ENCODE measurements at places on chromosomes 2 and 18.

DNA sequence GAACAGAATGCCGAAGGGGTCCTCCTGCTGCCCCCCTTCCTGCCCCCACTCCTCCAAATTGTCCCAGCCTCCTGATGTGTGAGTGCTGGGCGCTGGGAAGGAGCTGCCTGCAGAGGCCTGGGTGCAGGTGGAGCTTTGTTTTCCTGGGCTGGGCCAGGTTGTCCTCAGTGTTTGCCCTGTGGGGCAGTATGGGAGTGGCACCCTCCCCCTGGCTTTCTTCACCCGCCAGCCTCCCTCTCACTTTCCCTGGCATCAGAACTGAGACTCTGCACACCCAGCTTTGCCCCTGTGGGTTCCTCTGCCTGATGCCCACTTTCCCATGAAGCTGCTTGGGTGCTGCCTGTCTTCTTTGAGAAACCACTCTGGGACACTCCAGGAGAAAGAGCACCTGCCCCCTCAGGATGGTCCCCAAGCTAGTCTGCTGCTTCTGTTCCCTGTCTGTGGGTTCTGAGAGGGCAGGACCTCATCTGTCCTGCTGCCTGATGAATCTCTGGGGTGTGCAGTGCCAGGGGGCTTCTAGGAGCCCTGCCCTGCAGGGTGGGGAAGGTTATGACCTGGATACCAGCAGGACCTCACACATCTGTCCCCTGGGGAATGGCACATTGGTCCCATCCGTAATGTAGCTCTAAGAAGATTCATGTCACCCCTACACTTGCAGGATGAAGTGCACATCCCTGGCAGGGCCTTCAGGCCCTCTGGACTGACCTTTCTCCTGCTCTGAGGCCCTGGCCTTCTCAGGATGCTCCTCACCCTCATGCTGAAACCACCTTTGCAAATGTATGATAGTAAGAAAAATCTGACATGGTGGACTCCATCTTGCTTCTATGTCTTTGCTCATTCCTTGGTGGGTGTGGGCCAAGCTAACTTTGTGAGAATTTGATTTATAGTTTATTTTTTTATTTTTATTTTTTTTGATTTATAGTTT, 146.8 kb upstream of the HS6ST1 start:
- DNase-seq = no peak

GRCh38 chr2:1995584-1995983, 251.3 kb upstream of the PXDN start:
- no peak for DNase-seq

DNA sequence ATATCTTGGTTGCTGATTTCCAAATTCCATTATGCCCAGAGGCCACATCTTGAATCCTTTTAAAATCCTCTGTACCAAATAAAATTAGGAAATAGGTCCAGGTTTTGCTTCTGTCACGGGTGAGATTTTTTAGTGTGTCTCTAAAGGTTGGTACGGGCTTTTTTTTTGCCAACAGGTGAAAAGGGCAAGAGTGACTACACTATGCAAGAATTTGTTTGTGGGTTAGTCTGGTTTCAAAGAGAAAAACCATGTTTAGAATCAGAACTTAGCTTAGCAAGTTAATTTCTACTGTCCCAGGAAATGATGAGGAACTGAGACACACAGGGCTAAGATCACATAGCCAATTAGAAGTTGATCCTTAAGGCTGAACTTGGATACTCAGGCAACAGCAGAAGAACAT, 41.7 kb downstream of the POLR1A start:
- no peak for DNase-seq

- DNase-seq = no peak
These were observed 75.1 kb downstream of the SH3BP4 start for GRCh38 chr2:235026649-235027557.

- peak; percentile 42 for DNase-seq
These were observed 47.3 kb downstream of the C2orf42 start for GRCh38 chr2:70143314-70144150.

- DNase-seq = no peak
These were observed 20.5 kb upstream of the BCL2L11 start for GRCh38 chr2:111100087-111100764.

- no peak for DNase-seq
These were observed 113.5 kb downstream of the DSC3 start for GRCh38 chr18:30929065-30929464.

GRCh38 chr2:232142049-232142448, 180.5 kb downstream of the DIS3L2 start:
- peak; percentile 28 for DNase-seq

- no peak for DNase-seq
These were observed 30.4 kb upstream of the RAB6D start for GRCh38 chr2:131394147-131394931.

GRCh38 chr2:53994818-53995808, 24.3 kb upstream of the PSME4 start:
- no peak for DNase-seq

DNA sequence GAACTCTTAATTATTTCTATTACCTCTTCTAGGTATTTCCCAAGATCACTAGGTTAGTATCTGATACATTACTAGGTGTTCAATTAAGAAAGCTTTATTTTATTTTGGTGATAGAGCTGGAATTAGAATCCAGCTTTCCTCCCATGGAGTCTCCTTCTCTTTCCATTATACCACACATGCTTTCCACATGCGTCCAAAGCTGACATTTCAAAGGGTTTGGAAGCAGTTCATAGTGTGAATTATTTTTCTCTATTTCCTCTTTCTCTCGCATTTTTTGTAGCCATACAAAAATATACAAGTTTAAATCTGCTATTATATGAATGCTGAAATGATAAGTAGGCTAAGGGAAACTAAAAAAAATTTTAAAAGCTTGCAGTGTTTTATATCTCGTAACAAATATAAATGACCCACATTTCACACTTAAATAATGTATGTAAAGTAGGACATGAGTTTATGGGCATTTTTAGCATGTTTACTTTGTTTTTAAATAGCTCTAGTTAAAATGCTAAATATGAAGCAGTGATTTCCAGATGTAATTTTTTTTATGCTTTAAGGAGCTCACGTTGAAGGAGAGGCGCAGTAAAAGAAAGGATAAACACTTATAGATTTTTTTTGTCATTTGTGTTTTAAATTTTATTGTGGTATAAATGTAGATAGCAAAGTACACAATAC, 20.1 kb downstream of the ZC3H6 start:
- DNase-seq = no peak

GRCh38 chr2:111975053-111975552, 76.7 kb downstream of the MERTK start:
- DNase-seq = no peak

- no peak for DNase-seq
These were observed 68.1 kb upstream of the CSRNP3 start for GRCh38 chr2:165401285-165401852.

- no peak for DNase-seq
These were observed 436.9 kb upstream of the GYPC start for GRCh38 chr2:126219081-126219480.

DNA sequence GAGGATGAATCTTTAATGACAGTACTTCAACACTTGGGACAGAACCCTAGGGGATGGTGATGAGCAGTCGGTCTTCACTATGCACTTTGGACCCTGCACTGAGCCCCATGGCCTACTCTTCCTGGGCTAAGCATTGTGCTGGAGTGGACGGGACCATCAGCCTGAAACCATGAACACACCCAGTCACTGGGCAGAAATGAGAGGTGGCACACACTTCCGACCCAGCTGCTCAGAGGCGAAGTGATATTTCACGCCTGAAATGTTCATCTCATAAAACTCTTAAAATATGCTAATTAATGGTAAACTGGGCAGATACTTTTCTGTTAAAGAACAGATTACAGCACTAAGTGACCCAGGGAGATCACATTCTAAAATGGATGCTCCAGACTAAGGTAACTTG, 150.3 kb upstream of the NDUFV2 start:
- no peak for DNase-seq

GRCh38 chr2:45606796-45607195, 4.3 kb downstream of the SRBD1 start:
- no peak for DNase-seq

DNA sequence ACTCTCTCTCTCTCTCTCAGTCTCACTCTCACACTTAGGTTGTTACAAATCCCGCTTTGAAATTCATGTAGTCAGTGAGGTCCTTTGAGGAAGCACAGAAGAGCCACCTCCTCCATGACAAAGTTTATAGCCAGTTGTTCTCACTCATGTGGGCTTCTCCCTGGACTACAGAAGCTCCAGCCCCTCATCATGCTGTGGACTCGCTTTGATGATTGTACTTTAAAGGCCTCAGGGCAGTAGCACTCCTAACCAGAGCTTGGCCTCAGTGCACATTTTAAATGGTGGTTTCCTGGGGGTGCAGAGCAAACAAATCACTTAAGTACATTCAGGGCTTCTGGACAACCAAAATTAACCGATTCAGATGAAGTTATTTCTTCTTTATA, 115.7 kb downstream of the MTCL1 start:
- no peak for DNase-seq

DNA sequence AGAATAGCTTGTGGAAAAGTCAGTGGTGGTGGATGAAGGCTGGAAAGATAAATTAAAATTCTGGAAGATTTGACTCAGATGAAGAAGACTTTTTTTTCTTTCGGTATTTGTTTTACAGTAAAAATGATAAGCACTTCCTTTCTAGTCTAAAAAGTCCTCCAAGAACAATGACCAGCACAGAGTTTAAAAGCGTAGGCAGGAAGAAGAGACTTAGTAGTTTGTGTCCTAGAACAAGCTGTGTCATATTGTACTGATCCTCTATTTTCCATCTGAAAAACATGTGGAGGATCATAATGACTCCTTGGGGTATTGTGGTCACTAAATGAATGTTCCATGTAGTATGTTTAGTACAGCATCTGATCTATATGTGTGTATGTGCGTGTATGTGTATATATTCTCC, 132.4 kb upstream of the FSHR start:
- DNase-seq = no peak

- DNase-seq = no peak
These were observed 40.8 kb upstream of the SLC35F5 start for GRCh38 chr2:113797237-113797636.

- peak; percentile 25 for DNase-seq
These were observed 41.8 kb downstream of the TGFBRAP1 start for GRCh38 chr2:105287692-105288091.

- no peak for DNase-seq
These were observed 118.6 kb downstream of the RBMS1 start for GRCh38 chr2:160375037-160375436.

DNA sequence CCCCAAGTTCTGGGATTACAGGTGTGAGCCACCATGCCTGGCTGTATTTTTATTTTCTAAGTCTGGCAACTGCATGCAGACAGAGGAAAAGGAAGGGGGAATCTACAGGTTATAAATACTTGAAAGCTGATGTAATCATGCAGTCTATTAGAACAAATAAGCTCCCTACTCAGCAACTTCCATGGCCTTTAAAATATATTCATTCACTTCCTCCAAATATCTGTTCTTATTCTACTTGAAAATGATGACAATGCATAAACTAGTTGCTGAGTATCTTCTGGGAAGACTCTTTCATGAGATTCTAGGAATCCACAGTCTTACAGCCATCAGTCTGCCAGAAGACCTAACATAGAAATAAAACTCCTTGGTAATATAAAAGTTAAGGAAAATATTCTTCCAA, 66.9 kb upstream of the NCKAP5 start:
- no peak for DNase-seq

GRCh38 chr18:70160073-70160678, 45.3 kb downstream of the RTTN start:
- no peak for DNase-seq

- DNase-seq = no peak
These were observed 308.4 kb downstream of the NDUFA10 start for GRCh38 chr2:239716536-239717318.

DNA sequence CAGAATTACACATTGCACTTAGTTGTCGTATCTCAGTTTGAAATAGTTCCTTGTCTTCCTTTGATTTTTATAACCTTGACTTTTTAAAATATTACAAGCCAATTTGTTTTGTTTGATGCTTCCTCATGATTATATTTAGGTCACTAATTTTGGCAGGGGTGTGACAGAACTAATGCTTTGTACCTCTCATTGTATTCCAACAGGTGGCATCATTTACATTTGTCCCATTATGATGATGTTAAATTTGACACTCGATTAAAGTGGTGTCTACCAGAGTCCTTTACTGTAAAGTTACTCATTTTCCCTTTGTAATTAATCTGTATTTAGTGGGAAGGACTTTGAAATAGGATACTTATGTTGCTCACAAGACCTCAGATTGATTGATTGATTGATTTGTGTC, 21.5 kb upstream of the MFSD2B start:
- DNase-seq = no peak

DNA sequence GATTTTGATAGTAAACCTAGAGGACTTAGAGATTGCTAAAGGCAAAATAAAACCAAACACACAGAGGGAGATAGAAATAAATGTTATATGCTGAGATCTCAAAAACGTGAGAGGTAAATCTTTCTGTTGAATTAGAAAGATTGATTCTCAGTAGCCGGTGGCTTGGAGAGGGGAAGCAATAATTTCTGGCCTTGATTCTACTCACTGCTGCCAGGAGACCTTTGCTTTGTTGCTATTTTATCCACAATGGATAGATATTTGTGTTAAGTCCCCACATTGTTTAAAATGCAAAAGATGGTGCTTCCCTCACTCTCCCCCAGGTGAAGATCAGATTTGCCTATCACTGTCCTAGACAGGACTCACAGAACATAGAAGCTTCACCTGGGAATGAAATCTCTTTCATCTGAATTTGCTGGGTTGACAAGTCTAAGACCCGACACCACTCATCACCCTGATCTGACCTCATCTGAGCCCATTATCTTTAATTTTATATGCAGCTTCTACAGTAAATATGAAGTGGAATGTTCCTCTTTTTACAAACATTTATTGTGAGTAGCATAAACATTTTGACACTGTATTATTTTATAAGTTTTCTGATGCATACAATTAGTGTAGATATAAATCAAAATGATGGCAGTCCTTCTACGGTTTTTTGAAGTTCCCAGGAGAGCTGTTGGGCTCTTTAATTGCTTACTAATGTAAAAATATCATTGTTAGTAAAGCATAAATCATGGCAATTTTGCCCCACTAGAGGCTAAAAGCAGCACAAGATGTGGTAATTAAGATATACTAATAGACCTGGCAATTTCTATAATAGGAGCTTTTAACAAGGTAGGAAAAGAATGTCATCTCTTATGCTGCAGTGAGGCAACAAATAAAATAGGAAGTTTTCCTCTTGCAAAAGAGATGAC, 149.7 kb downstream of the DCC start:
- DNase-seq = no peak

Measured in activated naive CD4-positive, alpha-beta T cell treated with anti-CD3 and anti-CD28 coated beads, Interleukin-2, amount 50 U/mL, for 16 hours (primary cell).